Transverse colon (tissue), 4 donors: ENCODE measurements at places on chromosomes 2 and 18. TPM values are rescaled to one million over a fixed set of nuclear protein-coding genes. Genes with fewer than 3 reads are reported as not detected.

DNA sequence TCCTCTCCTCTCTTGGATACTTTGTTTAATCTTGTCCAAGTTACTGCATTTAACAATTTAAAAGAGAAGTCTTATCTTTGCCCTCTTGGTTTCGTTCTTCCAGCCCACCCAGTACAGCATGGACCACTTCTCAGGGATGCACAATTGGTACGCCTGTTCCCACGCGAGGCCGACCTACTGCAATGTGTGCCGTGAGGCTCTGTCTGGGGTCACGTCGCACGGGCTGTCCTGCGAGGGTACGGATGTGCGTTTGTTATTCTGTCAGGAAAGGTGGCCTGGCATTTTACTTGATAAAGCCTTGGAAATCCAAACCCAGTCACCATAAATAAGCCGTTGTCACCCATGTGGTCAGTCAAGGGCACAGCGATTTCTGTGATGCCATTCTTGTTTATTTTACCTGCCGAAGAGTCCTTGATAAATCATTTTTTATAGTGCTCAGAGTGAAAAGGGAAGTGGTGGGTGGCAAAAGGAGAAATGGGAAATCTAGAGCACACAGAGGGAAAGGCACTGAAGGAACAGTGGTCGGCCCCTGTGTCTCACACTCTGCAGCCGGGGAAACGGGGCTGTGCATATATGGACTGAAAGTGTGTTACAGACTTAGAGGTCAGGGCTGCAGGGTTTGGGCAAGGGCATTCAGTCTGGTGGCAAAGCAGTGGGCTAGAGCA is 80.5 kb downstream of the DGKD start:
- H3K4me3 ChIP-seq = no peak overlapping the region
- H3K27me3 ChIP-seq = no peaks in the 10 kb centered on the region
- H3K36me3 ChIP-seq = no peaks in the 10 kb centered on the region
- no peak overlapping the region for H3K27ac ChIP-seq
- no peaks in the 10 kb centered on the region for H3K4me1 ChIP-seq

DNA sequence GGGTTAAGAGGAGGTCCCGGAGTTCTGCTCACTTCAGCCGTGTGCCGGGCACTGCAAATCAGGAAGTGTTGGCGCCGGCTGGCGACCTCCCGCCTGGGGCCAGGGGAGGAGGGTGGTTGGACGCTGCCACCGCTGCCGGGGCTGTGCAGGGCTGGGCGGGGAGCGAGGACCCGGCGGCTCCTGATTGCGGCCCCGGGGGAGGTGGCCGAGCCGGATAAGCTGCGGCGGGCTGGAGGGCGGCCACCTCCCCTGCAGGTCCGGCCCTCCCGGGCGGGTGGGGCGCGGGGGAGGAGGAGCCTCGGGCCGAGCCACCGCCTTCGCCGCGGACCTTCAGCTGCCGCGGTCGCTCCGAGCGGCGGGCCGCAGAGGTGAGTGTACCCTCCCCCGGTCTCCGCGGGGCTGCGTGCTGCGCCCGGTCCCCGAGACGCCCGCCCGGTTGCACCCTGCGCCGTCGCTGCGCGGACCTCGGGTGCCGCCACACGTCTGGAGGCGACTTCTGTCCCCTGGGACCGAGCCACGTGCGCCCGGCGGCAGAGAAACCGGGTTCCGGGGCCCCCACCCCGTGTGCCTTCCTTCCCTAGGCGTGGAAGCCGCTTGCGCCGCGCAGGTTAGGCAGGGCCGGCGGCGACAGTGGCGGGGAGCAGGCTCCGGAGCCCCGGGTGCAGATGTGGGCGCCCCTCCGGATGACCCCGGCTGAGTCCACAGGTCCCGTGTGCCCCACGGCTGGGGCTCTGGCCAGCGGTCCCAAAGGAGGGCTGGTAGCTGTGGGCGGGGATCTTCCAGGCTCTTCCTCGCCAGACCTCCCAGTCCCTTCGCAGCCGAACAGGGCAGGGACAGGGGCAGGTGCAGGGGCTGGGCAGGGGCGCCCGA is at the start of gene STEAP3:
TSS of gene STEAP3 (plus strand) at position 314 of the 870 bp plus-strand sequence. CDS start 7,179 bp downstream, outside the sequence.
- H3K36me3 ChIP-seq = no peaks in the 10 kb centered on the region
- H3K27ac ChIP-seq = peak within 1 kb of the TSS; percentile 44
- H3K4me1 ChIP-seq = peaks cover 13% of the 10 kb centered on the region
- DNase-seq = peak; percentile 86

The GPAT2 gene
- 1.4 TPM for total RNA-seq

GRCh38 chr2:224127871-224128501 is 88.9 kb upstream of the SERPINE2 start:
- H3K36me3 ChIP-seq = no peaks in the 10 kb centered on the region
- H3K27me3 ChIP-seq = no peaks in the 10 kb centered on the region
- no peaks in the 10 kb centered on the region for H3K4me1 ChIP-seq
- no peak overlapping the region for H3K4me3 ChIP-seq
- no peak for DNase-seq
- no peak overlapping the region for H3K27ac ChIP-seq

The RNF125 gene
- total RNA-seq = 7.9 TPM

DNA sequence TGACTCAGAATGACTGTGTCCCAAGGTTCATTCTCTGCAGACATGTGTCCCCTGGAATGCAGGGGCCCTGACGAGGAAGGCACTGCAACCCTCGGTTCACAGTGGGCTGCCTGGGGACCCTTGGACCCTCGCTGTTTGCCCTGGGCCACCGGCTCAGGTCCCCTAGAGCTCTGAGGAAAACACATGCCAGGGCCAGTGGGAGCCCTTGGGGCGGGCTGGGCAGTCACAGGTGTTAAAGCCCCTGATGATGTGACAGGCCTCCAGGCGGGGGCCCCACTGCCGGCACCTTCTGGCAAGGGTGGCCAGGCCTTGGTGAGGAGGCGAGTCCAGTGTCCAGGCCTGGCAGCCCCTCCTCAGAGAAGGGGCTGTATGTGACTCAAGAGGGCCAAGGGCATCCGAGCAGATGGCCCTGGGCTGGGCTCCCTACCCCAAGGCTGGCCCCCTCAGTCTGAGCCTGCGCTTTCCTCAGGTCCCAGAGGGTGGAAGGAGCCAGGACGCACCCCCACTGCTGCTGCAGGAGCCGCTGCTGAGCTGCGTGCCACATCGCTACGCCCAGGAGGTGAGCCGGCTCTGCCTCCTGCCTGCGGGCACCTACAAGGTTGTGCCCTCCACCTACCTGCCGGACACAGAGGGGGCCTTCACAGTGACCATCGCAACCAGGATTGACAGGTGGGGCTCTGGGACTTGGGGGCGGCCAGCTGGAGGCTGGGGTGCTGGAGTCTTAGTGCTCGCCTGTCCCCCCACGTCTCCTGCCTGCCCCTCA is 11.1 kb downstream of the CAPN10 start:
- no peaks in the 10 kb centered on the region for H3K36me3 ChIP-seq
- no peaks in the 10 kb centered on the region for H3K4me1 ChIP-seq
- no peak overlapping the region for H3K27ac ChIP-seq
- no peaks in the 10 kb centered on the region for H3K27me3 ChIP-seq

DNA sequence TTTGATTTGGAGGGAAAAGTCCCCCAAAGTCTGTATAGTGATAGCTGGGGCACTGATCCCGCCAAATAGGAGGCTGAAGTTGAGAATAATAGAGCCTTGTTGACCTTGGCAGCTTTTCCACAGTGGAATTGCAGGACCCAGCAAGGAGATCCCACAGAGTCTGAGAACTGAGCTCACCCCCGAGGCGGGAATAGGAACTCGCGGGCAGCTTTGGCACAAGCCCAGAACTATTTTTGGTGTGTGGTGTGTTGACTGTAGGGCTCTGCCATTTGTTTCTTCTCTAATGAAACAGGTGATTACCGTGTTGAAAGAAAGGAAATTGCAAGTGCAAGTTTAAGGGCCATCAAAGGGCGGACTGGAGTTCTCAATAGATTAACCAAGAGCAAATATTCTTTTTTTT is 34.0 kb downstream of the SH3RF3 start:
- no peak for DNase-seq
- peaks cover 4% of the 10 kb centered on the region for H3K4me1 ChIP-seq
- no peak overlapping the region for H3K4me3 ChIP-seq
- H3K36me3 ChIP-seq = no peaks in the 10 kb centered on the region

The KCNK3 gene
- 1.00 TPM for total RNA-seq

DNA sequence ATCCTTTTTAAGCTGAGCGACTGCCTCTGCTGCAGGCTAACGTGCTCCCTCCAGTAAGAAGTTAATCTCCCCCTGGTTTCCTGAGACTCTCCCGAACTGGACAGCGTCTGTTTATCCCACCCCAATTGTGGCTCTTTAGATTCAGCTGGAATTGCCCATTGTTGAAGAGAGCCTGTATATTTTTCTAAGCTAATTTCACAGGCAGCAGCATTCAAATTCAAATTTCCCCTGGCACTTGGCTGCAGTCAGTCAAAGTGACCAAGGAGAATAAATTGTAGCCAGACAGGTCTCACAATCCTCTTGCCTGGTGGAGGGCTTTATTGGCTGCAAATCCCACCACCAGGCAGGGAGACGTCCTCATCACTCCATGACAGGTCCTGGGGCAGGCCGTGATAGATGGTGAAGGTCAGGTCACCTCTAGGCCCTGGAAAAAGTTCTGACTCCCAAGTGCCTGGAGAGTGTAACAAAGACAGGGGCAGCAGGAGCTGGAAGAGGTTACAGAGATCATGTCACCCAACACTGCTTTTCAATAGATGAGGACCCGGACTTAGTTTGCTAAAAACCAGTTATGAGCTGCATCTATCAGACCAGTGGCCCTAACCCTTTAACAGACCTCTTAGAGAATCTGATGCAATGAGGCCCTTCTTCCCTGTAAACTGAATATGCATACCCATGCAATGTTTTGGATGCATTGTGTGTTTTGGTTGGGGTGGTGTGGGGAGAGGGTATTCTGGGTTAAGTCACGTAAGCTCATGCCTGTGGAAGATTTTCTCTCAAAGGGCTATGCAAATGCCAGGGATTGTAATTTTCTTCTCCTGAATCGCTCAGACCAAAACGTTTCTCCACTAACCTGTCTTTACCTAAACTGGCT is 32.3 kb upstream of the C18orf32 start:
- no peaks in the 10 kb centered on the region for H3K36me3 ChIP-seq
- no peak overlapping the region for H3K27ac ChIP-seq
- no peak for DNase-seq
- H3K27me3 ChIP-seq = no peaks in the 10 kb centered on the region
